ENCODE measurements at places on chromosomes 5 and 9.
A peak's percentile ranks its signal among the peaks of the same experiment; 100 is the strongest.

GRCh38 chr9:129253803-129254381 is 75.8 kb upstream of the IER5L start:
- DNase-seq: no peak

DNA sequence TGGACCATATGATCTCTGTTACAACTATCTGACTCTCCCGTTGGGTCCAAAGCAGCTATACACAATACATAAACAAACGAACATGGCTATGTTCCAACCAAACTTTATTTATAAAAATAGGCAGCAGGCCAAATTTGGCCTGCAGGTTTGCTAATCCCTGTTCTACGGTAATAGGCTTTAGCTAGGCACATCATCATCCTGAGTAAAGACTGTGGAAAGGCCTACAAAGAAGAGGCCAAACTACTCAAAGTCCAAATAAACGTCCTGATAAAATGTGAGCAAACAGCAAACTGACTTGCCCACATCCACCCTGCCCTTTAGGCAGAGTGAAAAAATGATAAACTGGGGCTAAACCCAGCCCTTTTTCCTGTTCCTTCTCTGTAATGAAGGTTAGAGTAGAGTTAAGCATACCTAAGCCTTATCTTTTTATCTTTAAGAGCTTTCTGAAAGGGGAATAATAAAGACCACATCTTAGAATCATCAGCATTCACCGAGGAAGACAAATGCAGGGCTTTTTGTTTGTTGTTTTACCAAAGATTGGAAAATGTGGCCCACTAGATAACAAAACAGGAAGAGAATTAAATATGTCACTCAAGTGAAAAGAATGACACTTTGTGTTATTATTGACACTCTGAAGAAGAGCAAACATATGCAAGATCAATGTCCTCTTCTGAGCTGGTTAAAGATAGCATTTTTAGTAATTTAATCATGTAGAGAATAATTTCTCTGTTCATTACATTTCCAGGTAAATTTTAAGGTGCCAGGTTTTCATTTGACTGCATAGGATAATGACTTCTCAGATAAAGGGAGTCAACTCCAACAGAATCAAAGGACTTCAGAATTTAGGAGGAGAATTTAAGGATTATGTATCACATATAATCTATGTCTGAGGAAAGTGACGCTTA is 160.0 kb upstream of the GNA14 start:
- no peak for DNase-seq

DNA sequence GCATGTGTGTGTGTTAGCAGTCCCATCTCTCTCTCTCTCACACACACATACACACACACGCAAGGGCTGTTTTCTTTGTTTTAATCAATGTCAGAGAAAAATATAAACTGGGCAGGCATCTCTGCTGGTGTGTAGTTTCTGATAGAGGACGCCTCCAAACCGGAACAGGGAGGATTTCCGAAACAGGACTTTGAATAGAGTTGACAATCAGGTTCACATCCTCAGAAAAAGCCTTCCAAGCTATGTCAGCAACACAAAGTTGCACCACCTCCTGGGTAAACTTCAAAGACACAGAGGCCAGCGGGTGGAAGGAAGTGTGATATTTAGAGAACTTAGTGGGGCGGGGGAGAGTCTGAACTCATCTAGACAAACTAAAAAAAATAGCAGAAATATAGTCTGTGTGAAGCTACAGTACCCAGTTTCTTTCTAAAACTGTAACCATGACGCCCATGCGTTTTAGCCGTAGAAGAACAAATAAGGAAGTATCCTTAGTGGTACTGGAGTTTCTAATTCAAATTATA is 1.2 kb downstream of the ST8SIA4 start:
- no peak for DNase-seq

GRCh38 chr9:76049341-76049740 is 158.9 kb downstream of the PCSK5 start:
- no peak for DNase-seq

DNA sequence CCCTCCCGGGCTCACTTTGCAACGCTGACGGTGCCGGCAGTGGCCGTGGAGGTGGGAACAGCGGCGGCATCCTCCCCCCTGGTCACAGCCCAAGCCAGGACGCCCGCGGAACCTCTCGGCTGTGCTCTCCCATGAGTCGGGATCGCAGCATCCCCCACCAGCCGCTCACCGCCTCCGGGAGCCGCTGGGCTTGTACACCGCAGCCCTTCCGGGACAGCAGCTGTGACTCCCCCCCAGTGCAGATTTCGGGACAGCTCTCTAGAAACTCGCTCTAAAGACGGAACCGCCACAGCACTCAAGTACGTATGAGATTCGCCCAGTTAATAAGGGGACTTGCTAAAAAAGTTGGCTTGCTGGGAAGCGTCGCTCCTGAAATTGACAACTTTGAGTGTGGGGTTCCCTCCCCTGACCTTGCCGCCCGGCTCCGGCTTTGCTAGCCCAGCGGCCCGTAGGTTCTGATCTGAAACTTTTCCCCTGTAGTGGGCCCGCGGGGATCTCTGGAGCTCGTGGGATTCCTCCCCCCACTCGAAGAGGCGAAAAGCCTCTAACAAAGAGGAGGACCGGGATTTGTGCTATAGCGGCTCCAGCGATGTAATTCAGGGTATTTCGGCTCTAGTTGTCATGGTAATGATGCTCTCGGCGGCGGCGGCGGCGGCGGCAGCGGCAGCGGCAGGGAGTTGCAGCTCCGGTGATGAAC is 572 bp downstream of the NR4A3 start:
- DNase-seq: peak; percentile 34

GRCh38 chr9:127144670-127145445 is 22.4 kb upstream of the ANGPTL2 start:
- DNase-seq: no peak

DNA sequence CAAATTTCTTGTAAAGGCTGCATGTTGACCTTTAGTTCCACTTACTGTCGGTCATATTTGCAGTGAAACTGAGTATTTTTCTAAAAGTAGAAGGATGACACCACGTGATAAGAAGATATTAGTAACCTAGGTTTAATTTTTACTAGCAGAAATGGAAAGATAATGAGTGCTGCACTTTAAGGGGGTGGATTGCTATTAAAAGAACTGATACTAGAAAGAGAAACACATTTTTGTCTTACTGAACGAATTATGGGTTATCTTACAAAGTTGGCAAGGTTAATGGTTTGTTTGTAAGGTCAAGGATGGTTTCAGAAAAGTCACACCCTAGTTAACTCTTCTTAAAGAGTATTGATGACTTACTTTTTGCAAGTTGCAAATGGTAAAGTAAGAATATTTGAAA is 2.4 kb downstream of the MACIR start:
- no peak for DNase-seq
